ENCODE measurements at places on chromosomes 5 and 9.

DNA sequence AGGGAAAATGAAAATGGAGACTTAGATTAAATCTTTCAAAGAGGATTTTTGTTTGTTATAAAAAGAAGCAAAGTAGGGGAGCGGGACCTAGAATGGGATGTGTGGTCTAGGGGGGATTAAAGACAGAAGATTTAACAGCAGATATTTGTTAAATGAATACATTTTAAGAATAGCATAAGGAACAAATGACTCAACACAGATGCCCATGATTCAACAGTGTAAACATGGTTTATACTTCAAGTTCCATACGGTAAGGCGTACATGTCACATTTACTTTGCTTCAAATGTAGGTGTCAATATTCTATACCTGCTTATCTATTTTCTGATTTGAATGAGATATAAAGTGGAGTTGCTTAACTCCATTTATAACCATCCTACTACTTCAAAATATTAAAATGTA lies 1.5 kb downstream of the TICAM2 start:
- no peak for DNase-seq

- DNase-seq, result no peak
These were observed 17.3 kb upstream of the MED10 start for GRCh38 chr5:6395621-6396020.

DNA sequence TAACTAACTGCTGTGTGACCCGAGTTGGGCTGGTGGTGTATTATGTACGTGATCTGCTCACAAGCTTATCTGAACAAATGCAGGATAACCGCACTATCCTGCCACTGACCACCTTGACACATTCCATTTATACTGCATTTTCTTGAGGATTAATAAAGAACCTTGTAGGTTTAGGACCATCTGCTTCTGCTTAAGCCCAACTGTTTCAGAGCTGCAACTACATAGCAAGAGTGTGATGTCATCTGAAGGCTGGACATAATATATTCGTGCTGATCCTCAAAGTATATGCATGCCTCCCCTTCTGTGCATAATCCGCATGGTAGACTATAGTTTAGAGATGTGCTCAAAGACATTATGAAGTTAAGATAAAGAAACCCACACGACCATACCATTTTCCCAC lies 435.9 kb downstream of the BNC2 start:
- no peak for DNase-seq

DNA sequence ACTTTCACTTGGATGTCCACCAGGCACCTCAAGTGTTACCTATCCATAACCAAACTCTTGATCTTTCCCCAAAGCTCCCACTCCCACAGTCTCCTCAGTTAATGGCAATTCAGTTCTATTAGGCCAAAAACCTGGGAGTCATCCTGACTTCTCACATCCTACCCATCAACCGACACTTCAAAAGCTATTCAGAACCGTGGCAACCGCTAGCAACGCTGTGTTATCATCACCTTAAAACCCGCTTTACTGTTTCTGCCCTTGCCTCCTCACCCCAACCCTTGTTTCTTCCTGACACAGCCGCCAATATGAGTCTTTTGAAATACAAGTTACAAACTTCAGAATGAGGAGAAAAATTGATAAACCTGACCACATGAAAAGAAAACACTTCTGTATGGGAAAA lies 46.5 kb downstream of the MAPKAP1 start:
- DNase-seq, result no peak

- DNase-seq, result no peak
These were observed 228.8 kb downstream of the FBXL7 start for GRCh38 chr5:15728811-15729210.

DNA sequence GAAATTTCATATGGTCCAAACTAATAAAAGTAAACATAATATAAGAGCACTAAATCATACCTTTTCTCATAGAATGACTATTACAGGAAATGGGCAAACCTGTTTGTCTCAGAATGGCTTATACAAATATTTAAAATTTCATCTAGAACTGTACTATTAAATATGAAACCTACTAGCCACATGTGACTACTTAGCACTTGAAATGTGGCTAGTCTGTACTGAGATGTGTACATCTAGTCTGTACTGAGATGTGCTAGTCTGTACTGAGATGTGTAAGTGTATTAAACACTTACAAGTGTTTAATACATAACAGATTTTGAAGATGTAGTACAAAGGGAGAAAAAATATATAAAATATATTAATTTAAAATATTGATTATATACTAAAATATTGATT lies 22.4 kb downstream of the ABITRAM start:
- DNase-seq, result no peak

- no peak for DNase-seq
These were observed 41.0 kb upstream of the TMEM215 start for GRCh38 chr9:32742296-32742695.

DNA sequence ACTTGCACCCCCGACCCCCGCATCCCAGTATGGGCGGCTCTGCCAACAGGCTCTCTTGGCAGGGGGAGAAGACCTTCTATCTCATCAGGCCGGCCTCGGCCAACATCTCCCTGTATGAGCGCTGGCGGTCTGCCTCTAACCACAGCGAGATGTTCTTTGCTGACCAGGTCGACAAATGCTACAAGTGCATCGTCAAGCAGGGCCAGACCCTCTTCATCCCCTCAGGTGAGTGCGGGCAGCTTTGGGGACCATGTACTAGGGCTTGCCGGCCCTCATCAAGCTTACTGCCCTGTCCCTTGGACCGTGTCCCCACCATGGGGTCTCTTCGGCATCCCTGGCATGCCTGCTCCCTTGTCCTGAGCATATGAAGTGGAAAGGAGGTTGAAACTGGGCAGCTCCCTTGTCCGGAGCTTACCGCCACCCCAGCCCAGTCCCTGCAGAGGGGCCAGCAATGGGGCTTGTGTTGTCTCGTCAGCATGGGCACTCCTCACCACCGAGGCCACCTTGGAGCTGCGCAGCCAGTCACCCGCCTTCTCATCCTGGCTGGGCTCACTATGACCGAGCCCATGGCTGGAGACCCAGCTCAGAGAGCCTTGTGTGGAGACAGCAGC lies 78.1 kb downstream of the PHF2 start:
- no peak for DNase-seq

- DNase-seq, result no peak
These were observed 338.1 kb upstream of the MSX2 start for GRCh38 chr5:174386306-174386705.

- DNase-seq, result no peak
These were observed 17.2 kb upstream of the SIL1 start for GRCh38 chr5:139215107-139215975.

All from COLO829 (cell line).